ENCODE measurements at places on chromosomes 13 and 19.

- no peak overlapping the region for H3K27ac ChIP-seq
- no peak for DNase-seq
- H3K36me3 ChIP-seq: no peaks in the 10 kb centered on the region
Observed at GRCh38 chr13:26538363-26539317, 18.8 kb upstream of the WASF3 start.

GRCh38 chr13:71866335-71867130 is 471 bp downstream of the DACH1 start:
- H3K4me3 ChIP-seq: peak overlapping the region; percentile 52
- H3K27me3 ChIP-seq: no peaks in the 10 kb centered on the region
- no peaks in the 10 kb centered on the region for H3K36me3 ChIP-seq
- H3K27ac ChIP-seq: peak overlapping the region; percentile 89
- H3K4me1 ChIP-seq: peaks cover 5% of the 10 kb centered on the region
- no peak for DNase-seq

DNA sequence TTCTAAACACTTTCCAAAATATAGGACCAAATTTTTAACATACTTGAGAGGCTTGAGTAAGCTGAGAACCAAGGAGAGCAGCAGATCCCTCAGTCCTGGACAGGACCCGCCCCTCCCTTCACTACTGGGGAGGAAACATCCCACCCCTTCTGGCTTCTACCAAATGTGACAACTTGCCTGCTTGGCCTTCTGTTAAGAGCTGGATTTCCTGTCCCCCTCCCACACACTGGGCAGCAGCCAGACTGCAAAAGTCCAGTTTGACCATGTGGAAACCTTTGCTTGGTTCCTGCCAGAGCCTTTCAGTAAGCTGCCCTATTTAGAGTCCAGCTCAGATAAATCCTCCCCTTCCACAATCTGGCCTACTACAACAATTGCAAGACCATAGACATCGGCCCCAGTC is 84.3 kb downstream of the FGF14 start:
- no peak overlapping the region for H3K4me3 ChIP-seq
- no peaks in the 10 kb centered on the region for H3K36me3 ChIP-seq
- H3K27me3 ChIP-seq: no peaks in the 10 kb centered on the region
- peak; percentile 97 for DNase-seq
- H3K27ac ChIP-seq: no peak overlapping the region
- H3K4me1 ChIP-seq: no peaks in the 10 kb centered on the region

GRCh38 chr13:103876571-103876970 is 810.4 kb upstream of the SLC10A2 start:
- H3K27ac ChIP-seq: no peak overlapping the region
- no peak overlapping the region for H3K4me3 ChIP-seq
- no peaks in the 10 kb centered on the region for H3K36me3 ChIP-seq
- H3K4me1 ChIP-seq: no peaks in the 10 kb centered on the region

DNA sequence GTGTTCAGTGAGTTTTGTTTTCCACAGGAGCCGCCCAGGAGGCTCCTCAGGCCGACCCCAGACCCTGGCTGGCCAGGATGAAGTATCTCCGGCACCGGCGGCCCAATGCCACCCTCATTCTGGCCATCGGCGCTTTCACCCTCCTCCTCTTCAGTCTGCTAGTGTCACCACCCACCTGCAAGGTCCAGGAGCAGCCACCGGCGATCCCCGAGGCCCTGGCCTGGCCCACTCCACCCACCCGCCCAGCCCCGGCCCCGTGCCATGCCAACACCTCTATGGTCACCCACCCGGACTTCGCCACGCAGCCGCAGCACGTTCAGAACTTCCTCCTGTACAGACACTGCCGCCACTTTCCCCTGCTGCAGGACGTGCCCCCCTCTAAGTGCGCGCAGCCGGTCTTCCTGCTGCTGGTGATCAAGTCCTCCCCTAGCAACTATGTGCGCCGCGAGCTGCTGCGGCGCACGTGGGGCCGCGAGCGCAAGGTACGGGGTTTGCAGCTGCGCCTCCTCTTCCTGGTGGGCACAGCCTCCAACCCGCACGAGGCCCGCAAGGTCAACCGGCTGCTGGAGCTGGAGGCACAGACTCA is 12.9 kb downstream of the B3GNT3 start:
- DNase-seq: no peak
- H3K36me3 ChIP-seq: no peaks in the 10 kb centered on the region
- no peaks in the 10 kb centered on the region for H3K27me3 ChIP-seq
- no peak overlapping the region for H3K27ac ChIP-seq
- H3K4me1 ChIP-seq: no peaks in the 10 kb centered on the region
- H3K4me3 ChIP-seq: no peak overlapping the region

DNA sequence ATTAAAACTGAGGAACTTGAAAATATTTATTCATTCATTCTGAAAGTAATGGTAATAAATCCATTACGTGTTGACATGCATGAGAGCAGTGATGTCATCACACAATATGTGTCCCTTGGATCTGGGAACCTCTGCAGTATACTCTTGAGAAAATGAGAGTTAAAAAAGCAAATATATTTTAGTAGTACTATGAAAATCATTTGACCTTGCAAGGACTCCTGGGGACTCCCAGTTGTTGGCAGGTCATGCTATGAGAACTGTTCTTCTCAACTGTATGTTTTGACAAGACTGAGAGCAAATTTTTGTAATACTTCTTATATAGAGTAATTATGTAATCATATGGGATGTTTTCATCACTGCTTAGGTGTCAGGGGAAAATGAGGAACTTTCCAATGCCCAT is 249.4 kb downstream of the PCCA start:
- no peak overlapping the region for H3K4me3 ChIP-seq
- DNase-seq: no peak
- peaks cover 13% of the 10 kb centered on the region for H3K36me3 ChIP-seq
- H3K4me1 ChIP-seq: no peaks in the 10 kb centered on the region
- no peak overlapping the region for H3K27ac ChIP-seq

GRCh38 chr19:42422901-42423461 is 4.2 kb downstream of the LIPE start:
- peak overlapping the region; percentile 50 for H3K4me3 ChIP-seq
- H3K27ac ChIP-seq: peak overlapping the region; percentile 42
- H3K27me3 ChIP-seq: peaks cover 7% of the 10 kb centered on the region
- DNase-seq: no peak

GRCh38 chr19:32720216-32720935 is 809 bp downstream of the TDRD12 start:
- no peak overlapping the region for H3K4me3 ChIP-seq
- no peak for DNase-seq
- H3K27ac ChIP-seq: no peak overlapping the region
- peaks cover 4% of the 10 kb centered on the region for H3K36me3 ChIP-seq
- no peaks in the 10 kb centered on the region for H3K4me1 ChIP-seq

GRCh38 chr19:36093146-36093662 is 17.7 kb upstream of the OVOL3 start:
- H3K27ac ChIP-seq: no peak overlapping the region
- no peaks in the 10 kb centered on the region for H3K36me3 ChIP-seq
- H3K27me3 ChIP-seq: no peaks in the 10 kb centered on the region
- H3K4me1 ChIP-seq: no peaks in the 10 kb centered on the region
- no peak for DNase-seq
- no peak overlapping the region for H3K4me3 ChIP-seq

DNA sequence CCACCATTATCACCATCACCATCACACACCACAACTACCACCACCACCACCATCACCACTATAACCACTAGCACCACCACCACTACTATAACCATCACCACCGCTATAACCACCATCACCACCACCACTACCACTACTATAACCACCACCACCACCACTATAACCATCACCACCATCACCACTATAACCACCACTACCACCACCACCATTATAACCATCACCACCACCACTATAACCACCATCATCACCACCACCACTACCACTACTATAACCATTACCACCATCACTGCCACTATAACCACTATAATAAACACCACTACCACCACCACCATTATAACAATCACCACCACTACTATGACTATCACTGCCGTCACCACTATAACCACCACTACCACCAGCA is 173.2 kb downstream of the DCLK1 start:
- H3K4me3 ChIP-seq: no peak overlapping the region
- DNase-seq: no peak

GRCh38 chr19:13865571-13866462 is 11.1 kb upstream of the NANOS3 start:
- peak overlapping the region; percentile 62 for H3K27ac ChIP-seq
- H3K36me3 ChIP-seq: no peaks in the 10 kb centered on the region
- DNase-seq: no peak
- peaks cover 28% of the 10 kb centered on the region for H3K4me1 ChIP-seq

DNA sequence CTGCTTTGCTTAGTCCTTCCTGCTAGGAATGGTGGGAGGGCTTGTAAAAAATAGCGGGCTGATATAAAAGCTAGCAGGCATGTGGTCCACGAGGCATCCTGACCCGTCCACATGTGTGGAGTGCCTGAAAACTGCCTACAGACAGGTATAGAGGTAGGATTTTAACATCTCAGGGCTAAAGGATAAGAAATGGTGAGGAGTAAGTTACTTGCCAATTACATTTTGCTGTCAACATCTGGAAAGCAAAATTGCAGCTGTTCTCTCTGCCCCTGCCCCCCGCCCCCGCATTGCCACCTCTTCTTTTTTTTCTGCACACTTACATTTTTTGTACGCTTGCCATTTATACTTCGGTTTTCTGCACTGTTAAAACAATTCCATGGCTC is 21.0 kb downstream of the NFIX start:
- DNase-seq: no peak
- H3K27ac ChIP-seq: peak overlapping the region; percentile 99
- H3K36me3 ChIP-seq: no peaks in the 10 kb centered on the region
- peak overlapping the region; percentile 24 for H3K4me3 ChIP-seq
- H3K4me1 ChIP-seq: peaks cover 98% of the 10 kb centered on the region

- DNase-seq: no peak
- H3K27me3 ChIP-seq: no peaks in the 10 kb centered on the region
- H3K36me3 ChIP-seq: no peaks in the 10 kb centered on the region
- H3K4me3 ChIP-seq: peak overlapping the region; percentile 66
Observed at GRCh38 chr19:10432736-10433130, 12.4 kb downstream of the PDE4A start.

DNA sequence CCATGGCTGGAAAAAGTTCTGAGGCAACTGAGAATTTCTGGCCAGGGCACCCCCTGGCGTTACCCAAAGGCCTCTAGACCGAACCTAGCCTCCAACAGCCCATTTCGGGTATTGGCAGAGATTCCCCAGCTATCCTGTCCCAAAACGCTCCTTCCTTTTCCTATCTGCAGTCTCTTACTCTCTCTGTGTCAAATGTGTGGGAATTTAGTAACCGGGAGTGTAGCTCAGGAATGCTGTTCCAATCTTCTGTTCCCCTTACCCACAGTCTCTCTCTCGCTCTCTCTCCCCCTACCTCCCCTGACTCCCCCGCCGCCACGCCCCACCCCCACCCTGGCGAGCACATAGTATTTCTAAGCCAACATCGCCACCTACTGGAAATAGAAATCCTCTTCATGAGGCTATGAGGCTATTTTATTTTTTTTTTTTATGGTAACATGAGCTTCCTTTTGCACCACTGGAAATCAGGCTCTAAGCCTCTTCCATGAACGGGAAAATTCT is 27.0 kb downstream of the OXGR1 start:
- H3K4me3 ChIP-seq: no peak overlapping the region
- no peaks in the 10 kb centered on the region for H3K36me3 ChIP-seq
- no peak for DNase-seq
- no peaks in the 10 kb centered on the region for H3K4me1 ChIP-seq

GRCh38 chr13:36347531-36348210 is 1.5 kb upstream of the SPART start:
- peaks cover 20% of the 10 kb centered on the region for H3K4me1 ChIP-seq
- DNase-seq: no peak
- no peak overlapping the region for H3K4me3 ChIP-seq
- no peaks in the 10 kb centered on the region for H3K27me3 ChIP-seq

DNA sequence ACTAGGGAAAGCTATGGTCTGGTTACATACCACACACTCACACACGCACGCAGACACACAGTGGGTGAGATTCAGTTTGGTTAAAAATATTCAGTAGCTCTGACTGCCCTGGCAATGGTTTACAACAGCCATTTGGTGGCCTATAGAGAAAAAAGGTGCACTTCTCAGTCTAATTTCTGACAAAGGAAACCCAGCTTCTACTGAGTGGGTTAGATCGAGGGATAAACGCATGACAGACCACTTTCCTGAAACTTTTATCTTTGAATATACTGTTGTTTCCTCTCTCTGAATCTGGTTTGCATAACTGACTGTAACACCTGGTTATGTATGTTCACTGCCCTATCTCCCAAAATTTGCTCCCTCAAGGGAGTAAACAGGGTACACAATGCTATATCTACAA is 2.5 kb downstream of the LIG4 start:
- no peak for DNase-seq
- H3K4me1 ChIP-seq: peaks cover 30% of the 10 kb centered on the region
- H3K27ac ChIP-seq: no peak overlapping the region
- no peaks in the 10 kb centered on the region for H3K27me3 ChIP-seq
- H3K36me3 ChIP-seq: no peaks in the 10 kb centered on the region

DNA sequence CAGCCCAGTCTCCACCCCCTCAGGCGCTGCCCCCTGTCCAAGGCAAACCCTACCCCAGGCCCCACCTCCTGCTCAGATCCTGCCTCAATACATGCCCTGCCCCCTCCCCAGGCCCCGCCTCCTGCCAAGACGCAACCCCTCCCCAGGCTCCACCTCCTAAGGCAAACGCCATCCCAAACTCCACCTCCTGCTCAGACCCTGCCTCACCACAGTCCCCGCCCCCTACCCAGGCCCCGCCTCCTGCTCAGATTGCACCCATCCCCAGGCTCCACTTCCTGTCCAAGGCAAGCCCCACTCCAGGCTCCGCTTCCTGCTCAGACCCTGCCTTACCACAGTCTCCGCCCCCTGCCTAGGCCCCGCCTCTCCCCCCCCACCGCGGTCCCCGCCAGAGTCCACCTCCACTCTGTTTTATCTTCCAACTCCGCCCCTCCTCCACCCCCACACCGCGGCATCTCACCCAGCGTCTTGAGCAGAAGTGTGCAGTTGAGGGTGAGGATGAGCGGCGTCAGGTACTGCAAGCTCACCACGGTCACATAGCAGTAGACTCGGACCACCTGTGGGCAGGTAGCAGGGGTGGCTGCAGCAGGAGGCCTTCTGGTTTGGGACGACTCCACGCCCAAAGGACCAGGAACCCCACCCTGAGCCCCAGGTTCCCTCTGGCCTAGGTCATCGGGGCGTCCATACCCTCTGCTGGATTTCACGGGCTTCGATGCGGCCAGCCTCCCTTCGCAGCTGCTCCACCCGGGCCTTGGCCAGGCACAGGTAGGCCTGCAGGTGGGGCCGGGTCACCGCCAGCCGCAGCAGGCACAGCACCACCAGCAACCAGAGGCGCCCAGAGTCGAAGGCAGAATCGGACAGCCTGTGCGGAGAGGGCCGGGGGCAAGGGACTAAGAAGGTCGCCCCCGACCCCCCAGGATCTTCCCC is 17.7 kb downstream of the TMEM161A start:
- H3K27ac ChIP-seq: peak overlapping the region; percentile 55
- no peak overlapping the region for H3K4me3 ChIP-seq
- no peaks in the 10 kb centered on the region for H3K27me3 ChIP-seq
- H3K36me3 ChIP-seq: no peaks in the 10 kb centered on the region

All from vagina (tissue), 2 donors.